Large intestine (tissue), 12 donors: ENCODE measurements at places on chromosomes 12 and 14. TPM values are rescaled to one million over a fixed set of nuclear protein-coding genes. Genes with fewer than 3 reads are reported as not detected.

GRCh38 chr12:119989361-119989730 lies 310 bp downstream of the BICDL1 start:
- DNase-seq, result peak; percentile 17

DNA sequence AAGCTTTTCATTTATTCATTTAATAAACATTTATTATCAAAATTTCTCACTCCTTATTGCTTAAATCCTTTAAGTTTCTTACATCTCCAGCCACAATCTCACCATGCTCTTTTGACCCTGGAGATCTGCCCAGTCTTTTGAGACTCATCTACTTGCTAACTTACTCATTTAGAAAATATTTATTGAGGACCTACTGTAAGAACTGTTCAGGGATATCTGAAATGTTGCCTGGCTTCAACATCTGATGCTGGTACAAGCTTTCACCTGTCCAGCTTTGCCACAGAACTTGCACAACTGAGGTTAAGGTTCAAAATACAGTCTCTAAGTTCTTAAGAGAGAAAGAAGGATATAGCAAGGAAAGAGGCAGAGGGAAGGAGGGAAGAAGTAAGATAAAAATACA lies 17.5 kb upstream of the GXYLT1 start:
- DNase-seq, result peak; percentile 66

DNA sequence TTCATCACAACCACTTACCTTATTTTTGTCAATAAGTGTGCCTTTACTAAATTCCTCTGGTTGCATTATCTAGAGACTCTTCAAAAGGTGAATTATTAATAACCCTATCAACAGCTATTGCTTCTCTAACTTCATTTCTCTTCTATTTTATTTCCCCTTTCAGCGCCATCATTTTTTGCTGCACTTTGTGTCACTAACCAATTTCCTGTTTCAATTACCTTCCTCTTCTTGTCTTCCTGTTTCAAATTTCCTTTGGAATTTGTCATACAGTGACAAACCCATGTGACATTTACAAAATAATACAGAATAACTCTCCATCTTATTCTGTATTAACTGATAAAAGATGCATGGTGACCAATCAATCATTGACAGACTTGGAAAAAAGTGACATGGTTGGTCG lies 12.2 kb upstream of the CLEC2A start:
- no peak for DNase-seq

DNA sequence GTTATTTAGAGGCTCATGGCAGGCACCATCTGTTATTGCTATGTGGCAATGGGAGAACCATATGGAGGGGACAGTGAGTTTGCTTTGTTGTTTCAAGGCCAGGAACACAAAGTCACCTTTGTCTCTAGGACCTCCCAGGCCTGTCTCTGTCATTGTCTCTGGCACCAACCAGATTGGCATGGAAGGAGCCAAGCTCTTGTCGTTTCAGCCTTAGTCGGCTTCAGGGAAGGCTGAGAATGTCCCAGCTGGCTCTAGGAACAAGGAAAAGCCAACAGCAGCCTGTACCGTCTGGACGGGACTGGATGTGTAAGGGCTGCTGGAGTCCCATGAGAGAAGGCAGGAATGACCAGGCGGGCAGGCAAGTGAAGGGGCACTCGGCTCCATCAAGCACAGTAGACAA lies 29.2 kb downstream of the RPH3A start:
- DNase-seq, result no peak

GRCh38 chr14:43132441-43132840 lies 1374.6 kb downstream of the FSCB start:
- peak; percentile 29 for DNase-seq

The RIMBP2 gene
- 22.7 TPM for polyA plus RNA-seq

The BRAP gene
- 15.0 TPM for polyA plus RNA-seq
